ENCODE measurements at places on chromosomes 6 and 20.

- no peak for DNase-seq
These were observed 5.4 kb downstream of the UCKL1 start for GRCh38 chr20:63950701-63951397.

DNA sequence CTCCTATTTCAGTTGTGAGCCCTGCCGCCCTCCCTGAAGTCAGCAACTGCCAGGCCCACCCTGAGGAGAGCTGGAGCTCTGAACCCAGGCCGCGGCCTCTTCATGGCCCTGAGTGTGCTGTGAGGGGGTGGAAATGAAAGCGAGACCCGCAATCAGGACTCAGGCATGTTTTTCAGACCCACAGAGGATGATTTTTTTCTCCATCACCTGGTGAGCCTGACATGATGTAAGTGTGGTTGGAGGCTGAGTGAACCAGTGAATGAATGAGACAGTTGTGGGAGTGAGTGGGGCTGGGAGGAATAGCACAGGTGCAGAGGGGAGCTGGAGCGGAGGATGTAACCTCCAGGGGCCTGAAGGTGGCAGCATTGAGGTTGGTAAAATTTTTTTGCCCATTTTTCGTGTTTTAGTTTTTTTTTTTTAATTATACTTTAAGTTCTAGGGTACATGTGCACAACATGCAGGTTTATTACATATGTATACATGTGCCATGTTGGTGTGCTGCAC lies 18.3 kb downstream of the RAET1L start:
- DNase-seq, result no peak

GRCh38 chr6:166494757-166495486 lies 91.6 kb downstream of the RAMACL start:
- DNase-seq, result no peak

GRCh38 chr6:105324386-105324950 lies 78.4 kb downstream of the PREP start:
- no peak for DNase-seq

DNA sequence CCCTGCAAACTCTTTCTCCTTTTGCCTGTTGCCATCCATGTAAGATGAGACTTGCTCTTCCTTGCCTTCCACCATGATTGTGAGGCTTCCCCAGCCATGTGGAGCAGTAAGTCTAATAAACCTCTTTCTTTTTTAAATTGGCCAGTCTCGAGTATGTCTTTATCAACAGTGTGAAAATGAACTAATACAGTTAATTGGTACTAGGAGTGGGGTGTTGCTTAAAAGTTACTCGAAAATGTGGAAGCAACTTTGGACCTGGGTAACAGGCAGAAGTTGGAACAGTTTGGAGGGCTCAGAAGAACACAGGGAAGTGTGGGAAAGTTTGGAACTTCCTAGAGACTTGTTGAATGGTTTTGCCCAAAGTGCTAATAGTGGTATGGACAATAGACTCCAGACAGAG lies 359.2 kb upstream of the KHDRBS2 start:
- DNase-seq, result no peak

DNA sequence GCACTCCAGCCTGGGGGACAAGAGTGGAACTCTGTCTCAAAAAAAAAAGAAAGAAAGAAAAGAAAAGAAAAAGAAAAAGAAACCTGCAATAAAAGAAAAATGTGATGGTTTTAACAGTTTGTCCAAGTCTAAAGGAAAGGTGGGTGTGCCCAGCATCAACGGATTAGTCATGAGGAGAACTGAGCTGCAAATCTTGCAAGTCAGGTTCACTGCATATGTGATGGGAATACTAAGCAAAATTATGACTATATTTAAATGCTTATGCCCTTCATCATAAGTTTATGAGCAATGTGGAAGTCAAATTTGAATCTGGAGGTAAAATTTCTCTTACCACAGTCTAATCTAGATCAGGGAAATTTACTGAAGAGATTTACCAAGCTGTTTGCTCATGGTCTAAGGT lies 13.1 kb upstream of the CDK19 start:
- no peak for DNase-seq

- peak; percentile 19 for DNase-seq
These were observed 79.2 kb downstream of the WDR27 start for GRCh38 chr6:169622618-169623017.

DNA sequence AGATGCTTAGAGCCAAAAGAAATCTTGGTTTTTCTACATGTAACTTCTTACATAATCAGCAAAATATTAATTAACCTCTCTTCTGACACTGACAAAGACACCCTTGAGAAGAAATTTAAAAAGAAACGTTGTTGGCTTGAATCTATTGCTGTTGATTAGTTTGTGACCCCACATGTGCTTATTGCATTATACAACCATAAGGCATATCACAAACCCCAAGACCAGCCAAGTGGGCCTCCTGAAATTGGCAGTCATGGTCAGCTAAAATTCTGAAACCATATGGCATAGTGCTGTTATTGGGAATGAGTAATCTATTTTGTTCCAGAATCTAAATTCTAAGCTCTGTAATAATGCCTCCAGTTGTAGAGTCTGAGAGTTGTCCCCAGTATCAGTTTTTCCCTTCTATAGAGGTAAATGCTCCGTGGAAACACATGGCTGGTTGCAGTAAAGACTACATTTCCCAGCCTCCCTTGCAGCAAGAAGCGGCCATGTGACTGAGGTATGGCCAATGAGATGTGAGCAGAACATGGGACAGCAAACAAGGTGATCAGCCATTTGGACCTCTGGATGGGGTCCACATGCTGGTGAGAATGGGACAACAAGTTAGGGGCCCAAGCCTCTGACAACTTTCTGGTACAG lies 42.3 kb upstream of the PTPN1 start:
- DNase-seq, result no peak

- peak; percentile 60 for DNase-seq
These were observed 47.3 kb downstream of the EPB41L2 start for GRCh38 chr6:131015630-131016263.

DNA sequence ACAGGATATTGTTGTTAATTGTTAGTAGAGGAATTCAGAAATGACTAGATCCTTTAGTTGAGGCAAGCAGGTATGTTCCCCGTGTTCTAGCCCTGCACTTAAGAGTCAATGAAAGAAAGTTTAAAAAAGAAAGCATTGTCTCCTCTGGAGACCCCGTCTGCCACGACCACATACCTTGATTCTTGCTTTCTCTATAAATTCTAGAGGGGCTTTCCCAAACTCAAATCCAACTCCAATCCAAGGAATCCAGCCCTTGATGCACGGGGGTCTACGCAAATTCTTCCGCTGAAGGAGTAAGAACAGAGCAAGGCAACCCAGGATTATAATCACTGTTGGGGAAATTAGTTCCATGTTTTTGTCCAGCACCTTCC lies 401 bp downstream of the CYP39A1 start:
- DNase-seq, result no peak

GRCh38 chr6:3447005-3447404 lies 9.8 kb downstream of the SLC22A23 start:
- DNase-seq, result no peak

- no peak for DNase-seq
These were observed 29.8 kb upstream of the SIRT5 start for GRCh38 chr6:13544454-13545186.

DNA sequence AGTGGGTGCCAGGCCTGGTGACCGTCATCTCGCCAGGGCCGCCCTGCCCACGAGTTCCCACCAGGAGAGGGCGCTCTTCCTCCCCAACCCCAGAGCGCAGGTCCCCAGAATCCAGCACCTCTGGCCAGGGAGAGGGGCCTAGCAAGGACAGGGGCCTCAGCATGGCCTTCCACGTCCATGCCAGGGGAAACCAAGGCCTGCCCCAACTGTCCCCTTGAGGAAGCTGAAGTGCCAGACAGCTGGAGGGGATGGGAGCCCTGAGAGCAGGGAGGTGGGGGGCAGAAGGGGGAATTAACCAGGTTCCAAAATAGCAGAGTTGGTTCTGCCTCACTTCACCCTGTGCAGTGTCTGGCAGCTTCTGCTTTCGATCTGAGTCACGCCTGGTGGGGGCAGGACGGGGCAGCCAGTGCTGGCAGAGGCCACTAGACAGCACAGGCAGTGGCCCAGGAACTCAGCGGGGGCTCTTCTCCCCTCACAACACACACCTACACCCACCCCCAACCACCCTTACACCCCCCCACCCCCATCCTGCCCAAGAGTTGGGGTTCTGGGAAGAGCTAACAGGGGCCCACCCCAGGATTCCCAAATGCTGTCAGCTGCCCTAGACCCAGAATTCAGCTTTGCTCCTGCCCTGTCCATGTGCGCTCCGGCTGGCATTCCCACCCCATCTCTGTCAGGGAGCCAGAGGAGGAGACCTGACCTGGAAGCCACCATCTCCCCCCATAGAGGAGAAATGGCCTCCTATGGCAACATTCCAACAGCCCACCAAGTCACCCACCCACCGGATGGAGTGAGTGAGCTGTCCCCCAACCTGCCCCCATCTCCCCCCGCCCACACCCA lies 29.2 kb downstream of the TFEB start:
- DNase-seq, result no peak

- DNase-seq, result no peak
These were observed 410.5 kb downstream of the PTPRT start for GRCh38 chr20:42779216-42779615.

- no peak for DNase-seq
These were observed 164.1 kb downstream of the ID4 start for GRCh38 chr6:20001286-20001685.

- no peak for DNase-seq
These were observed 189.1 kb downstream of the TBX18 start for GRCh38 chr6:84575264-84575663.

GRCh38 chr20:965956-966355 lies 36.2 kb downstream of the RSPO4 start:
- DNase-seq, result no peak

- no peak for DNase-seq
These were observed 80.0 kb upstream of the ATXN1 start for GRCh38 chr6:16841241-16841640.

- no peak for DNase-seq
These were observed 51.3 kb downstream of the PSMG4 start for GRCh38 chr6:3310051-3310448.

DNA sequence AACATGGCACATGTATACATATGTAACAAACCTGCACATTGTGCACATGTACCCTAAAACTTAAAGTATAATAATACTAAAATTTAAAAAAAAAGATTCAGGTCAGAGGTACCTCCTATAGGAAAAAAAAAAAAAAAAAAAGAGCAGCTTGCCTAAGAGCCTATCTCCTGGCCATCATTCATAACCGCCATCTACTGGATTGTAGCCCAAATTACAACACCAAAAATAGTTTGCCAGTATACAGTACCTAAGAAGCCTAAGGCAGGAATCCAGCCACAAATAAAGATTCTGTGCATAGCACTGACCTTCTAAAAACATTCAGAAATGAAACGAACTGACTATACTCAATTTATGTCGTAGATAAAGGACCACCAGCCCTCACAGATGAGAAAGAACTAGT lies 438.4 kb upstream of the ADGRB3 start:
- DNase-seq, result peak; percentile 6

DNA sequence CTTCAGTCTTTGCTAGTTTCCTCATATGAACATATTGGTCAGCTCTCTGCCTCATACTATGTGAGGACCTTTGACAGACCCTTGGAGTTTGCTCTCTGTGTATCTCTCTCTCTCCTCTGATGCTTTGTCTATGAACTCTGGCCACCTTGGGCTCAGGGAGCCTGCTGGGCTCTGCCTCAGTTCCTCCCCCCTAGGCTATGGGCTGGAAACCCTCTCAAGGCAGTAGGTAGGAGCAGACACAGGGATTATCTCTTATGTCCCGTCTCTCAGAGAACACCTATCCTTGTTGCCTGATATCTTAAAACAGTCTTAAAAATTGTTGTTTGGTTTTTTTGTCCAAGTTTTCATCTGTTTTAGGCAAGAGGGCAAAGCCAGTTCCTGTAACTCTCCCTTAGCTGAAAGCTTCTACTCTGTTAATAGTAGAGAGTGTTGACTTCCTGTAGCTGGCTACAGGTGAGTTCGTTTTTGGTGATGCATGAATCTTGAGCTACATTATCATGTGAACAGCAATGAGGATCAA lies 68.3 kb downstream of the BCAS1 start:
- no peak for DNase-seq

DNA sequence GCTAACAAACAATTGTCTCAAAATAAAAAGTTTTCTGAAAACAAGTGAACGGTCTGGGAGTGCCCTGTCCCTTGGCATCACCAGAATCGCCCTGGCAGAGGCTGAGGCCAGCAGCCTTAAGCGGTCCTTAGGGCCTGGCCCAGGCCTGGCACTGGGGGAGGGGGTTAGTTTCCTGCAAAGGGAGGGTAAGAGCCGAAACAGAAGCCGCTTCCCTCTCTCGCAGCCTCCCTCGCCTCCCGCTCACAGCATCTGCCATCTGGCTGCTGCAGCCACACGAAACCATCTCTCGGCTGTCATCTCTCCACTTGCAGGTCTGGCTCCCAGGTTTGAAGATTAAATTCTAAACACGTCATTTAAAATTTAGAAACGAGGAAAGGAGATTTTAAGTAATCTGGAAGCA lies 31.5 kb downstream of the PMEPA1 start:
- no peak for DNase-seq

- no peak for DNase-seq
These were observed 19.6 kb upstream of the ABT1 start for GRCh38 chr6:26576929-26577719.

DNA sequence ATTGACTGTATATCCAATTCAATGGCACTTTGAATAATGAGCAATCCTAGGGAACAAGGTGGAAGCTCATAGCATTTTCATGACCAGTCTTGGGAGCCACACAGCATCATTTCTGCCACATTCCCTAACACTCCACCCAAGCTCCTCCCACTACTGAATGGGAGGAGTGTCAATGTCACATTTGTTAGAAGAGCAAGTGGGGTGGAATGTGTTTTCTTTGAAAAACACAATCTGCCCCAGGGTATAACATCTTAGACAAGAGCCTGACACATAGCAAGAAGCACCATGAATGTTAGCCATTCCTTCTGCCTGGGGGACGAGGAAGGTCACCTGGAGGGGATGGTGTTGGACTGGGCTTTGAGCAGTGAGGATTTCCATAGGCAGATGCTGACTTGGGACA lies 258.3 kb upstream of the PMEPA1 start:
- no peak for DNase-seq

GRCh38 chr6:156060013-156060412 lies 604.4 kb upstream of the NOX3 start:
- no peak for DNase-seq

DNA sequence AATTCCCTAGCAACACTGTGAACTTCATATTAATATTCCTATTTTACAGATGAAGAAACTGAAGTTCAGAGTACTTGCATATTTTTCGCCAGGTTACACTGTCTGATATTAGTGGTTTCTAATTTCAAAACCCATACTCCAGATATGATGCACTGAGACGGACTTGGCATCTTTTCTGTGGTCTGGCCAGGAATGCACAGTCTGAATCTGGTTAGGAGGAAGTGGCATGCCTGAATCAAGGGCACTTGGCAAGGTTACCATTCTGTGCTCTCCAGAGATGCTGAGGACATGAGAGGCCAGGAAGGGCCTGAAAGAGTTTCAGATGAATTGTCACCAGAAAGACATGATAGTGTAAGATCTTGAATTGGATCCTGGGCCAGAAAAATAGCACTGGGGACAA lies 150.1 kb downstream of the HAO1 start:
- DNase-seq, result peak; percentile 3

- DNase-seq, result no peak
These were observed 47.4 kb downstream of the AIG1 start for GRCh38 chr6:143107911-143108761.

- no peak for DNase-seq
These were observed 49.1 kb downstream of the ZHX3 start for GRCh38 chr20:41268402-41268801.
